ENCODE measurements at places on chromosomes 1 and 21.
A peak's percentile ranks its signal among the peaks of the same experiment; 100 is the strongest.

- no peak for DNase-seq
Measured at GRCh38 chr1:44032170-44032790, 1.0 kb upstream of the SLC6A9 start.

GRCh38 chr1:79839882-79840281 lies 833.4 kb upstream of the ADGRL4 start:
- no peak for DNase-seq

GRCh38 chr1:53276153-53276901 lies 38.0 kb upstream of the MAGOH start:
- no peak for DNase-seq

DNA sequence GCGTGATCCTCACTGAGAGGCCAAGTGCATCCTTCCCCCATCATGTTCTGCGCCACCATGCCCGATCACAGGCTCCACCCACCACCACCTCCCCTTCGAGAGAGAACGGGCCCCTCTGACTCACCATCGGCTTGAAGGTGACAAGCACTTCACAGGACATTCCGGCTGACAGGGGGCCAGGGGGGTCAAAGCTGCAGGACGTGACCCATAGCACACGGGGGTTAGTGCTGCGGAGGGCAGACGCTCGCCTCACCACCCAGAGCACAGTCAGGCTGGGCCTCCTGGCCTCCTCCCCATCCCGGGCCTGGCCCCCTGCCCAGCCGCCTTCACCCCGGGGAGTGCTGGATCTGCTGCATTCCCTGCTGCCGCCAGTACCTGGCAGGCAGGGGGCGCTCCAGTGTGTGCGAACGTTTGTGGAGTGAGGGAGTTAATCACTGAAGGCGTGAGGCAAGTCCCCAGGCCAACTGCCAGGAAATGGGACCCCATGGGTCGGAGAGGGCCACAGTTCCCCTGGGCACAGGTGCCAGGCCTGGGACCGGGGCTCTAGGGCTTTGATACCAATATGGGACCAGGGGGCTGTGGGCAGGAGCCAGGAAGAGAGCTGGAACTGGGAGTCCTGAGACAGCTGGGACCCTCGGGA lies 40.9 kb upstream of the TMEM52 start:
- peak; percentile 80 for DNase-seq

DNA sequence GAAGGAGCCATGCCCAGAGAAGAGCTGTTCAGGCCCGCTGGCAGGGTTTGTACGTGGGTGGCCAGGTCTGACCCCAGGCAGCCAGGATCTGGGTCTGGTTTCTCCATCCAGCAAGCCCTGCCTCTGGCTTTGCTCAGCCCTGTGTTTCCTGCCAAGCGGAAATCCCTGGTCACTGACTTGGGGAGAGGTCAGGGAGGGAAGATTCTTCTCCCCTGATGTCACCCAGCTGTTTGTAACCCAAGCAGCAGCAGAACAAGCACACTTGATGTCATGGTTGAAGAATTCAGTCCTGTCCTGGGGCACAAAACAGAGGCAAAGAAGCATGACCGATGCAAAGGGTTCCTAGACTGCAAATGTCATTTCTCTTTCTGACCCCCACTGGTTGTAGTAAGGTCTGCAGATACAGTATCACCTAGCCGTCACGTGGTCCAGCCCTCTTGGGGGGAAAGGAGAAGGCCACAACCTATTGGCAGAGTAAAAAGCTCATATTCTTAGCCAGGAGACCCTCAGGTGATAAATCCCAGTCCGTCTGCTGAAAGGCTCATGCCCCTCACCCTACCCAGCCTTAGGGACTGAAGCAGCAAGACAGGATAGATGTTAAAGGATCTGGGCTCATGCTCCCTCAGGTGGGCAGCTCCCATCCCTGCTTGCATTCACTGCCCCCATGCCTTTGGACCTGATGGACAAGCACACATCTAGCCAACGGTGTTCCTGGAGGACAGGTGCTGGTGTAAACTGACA lies 120.9 kb downstream of the SYT2 start:
- DNase-seq = no peak

- no peak for DNase-seq
Measured at GRCh38 chr1:53982034-53982762, 35.8 kb downstream of the LDLRAD1 start.

GRCh38 chr1:51963592-51964308 lies 26.8 kb downstream of the RAB3B start:
- DNase-seq = no peak

DNA sequence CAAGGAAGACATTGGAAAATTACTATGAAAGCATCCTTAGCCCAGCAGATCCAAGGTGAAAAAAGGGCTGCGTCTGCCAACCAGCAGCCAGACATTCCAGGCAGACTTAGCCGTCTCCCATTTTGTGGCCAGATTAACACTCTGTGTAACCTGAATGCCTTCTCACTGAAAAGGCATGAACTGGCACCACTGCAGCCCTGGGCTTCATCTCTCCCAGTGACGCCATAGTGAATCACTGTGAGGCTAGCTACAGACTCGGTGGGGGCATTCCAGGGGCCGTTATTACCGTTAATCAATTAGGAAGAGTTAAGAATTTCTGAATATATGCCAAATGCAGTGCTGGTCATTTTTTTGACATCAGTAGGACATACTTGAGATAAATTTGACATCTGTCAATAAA lies 627.4 kb downstream of the LMO4 start:
- DNase-seq = no peak

- DNase-seq = no peak
Measured at GRCh38 chr1:74427681-74428080, 84.7 kb downstream of the LRRC53 start.

- no peak for DNase-seq
Measured at GRCh38 chr1:154926201-154926600, 10.3 kb downstream of the PMVK start.

- no peak for DNase-seq
Measured at GRCh38 chr21:41227357-41228005, 59.5 kb downstream of the BACE2 start.

DNA sequence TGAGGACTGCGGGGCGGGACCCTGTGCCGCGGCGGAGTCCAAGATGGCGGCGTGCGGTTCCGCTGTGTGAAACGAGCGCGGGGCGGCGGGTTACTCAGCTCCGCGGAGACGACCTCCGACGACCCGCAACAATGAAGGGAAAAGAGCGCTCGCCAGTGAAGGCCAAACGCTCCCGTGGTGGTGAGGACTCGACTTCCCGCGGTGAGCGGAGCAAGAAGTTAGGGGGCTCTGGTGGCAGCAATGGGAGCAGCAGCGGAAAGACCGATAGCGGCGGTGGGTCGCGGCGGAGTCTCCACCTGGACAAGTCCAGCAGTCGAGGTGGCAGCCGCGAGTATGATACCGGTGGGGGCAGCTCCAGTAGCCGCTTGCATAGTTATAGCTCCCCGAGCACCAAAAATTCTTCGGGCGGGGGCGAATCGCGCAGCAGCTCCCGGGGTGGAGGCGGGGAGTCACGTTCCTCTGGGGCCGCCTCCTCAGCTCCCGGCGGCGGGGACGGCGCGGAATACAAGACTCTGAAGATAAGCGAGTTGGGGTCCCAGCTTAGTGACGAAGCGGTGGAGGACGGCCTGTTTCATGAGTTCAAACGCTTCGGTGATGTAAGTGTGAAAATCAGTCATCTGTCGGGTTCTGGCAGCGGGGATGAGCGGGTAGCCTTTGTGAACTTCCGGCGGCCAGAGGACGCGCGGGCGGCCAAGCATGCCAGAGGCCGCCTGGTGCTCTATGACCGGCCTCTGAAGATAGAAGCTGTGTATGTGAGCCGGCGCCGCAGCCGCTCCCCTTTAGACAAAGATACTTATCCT lies 430 bp downstream of the RBM15 start:
- no peak for DNase-seq

DNA sequence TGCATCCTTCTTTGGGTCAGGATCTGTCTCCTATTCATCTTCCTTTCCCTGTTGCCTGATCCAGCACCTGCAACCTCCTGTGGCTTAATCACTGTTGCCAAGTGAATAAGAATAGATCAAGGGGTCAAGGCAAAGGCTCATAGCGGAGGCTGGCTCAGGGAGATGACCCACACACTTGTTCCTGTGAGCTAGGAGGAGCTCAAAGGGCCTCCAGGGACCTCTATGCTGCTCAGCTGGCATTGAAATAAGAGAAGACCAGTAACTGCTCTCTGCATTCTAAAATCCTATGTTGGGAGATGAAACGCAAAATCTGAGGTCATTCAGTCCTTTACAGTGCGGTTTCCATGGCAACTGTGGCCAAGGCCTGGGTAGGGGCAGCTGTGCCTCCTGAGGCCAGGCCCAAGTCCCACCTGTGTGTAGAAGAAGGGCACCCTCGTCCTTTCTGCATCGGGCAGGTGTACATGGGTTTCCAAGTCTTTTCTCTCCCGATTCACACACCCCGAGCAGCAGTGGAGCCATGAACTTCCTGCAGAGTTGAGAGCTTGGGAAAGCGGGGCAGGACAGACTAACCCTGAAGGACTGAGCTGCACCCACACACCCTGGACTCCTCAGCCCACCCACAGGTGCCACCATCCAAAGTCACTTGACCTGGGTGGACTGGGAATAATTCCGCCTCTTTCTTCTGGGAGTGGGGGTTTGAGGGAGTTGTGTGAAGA lies 27.8 kb upstream of the STUM start:
- DNase-seq = no peak

- no peak for DNase-seq
Measured at GRCh38 chr1:154186852-154187501, 4.9 kb downstream of the TPM3 start.

- DNase-seq = no peak
Measured at GRCh38 chr1:227453631-227454355, 109.6 kb upstream of the ZNF678 start.

DNA sequence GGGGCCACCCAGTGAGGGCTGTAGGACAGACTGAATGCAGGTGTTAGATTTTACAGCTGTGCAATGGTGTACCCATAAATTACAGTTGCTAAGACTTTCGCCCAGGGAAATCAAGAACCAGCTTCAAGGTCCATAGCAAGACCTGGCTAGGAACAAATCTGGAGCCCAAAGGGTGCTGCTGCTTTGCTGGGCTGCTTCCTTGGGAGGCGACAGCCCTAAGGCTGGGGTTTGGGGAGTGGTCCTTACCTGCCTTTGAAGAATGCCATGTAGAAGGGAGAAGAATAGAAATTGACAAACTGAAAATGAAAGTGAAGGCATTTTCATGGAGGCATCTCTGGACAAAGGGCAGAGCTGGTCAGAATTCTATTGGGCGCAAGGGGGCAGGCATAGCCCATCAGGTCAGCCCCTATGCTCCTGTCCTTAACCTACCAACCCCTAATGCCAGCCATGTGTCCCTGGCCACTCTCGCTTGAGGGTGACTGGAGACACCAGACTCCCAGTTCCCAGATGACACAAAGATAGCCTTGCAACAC lies 7.6 kb upstream of the ARHGEF19 start:
- no peak for DNase-seq

DNA sequence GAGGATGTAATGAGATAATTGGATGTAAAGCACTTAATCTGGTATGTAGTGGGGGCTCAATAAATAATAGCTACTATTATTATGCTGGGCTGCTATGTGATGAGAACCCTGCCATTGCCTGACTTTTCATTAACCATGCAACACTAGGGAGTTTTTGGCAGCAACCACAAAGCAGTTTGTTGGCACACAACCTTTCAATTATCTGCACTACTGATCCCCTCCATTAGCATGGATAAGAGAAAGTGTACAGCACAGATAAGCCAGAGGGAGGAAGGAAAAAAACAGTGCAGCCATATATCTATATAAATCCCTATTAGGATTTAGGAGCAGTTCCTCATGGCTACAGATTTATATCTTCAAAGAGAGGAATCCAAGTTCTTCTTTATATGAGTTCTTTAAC lies 498.5 kb downstream of the NUF2 start:
- DNase-seq = no peak

- no peak for DNase-seq
Measured at GRCh38 chr21:45556302-45556644, 14.0 kb upstream of the SLC19A1 start.

DNA sequence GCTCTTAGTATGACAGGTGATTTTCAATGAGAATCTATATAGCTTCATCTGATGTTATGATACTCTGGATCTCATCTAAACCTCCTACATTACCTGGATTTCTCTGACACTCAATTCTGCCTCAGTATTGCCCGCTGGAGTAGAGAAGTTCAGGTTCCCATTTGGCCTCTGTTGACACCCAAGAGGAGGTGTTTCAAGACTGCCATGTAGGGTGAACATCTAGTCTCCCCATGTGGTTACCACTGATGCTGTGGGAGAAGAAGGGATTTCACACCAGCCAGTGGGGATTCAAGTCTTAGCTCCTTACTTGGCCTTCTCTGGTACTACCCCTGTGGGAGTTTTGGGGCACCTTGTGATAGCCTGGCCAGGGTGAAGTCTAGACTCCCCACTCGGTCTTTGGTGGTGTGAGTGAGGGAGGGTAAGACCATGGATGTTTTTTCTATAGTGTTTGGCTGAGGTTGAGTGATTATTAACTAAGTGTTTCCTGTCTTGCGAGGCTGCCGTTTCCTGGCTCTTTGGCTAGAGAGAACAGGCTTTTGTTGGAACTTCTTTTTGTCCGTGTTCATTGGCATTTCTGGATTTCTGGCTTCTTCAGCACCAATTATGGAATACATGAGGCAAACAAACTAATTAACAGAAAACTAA lies 90.7 kb downstream of the RHOU start:
- no peak for DNase-seq

- DNase-seq = peak; percentile 13
Measured at GRCh38 chr1:155202198-155202597, 5.5 kb downstream of the THBS3 start.

DNA sequence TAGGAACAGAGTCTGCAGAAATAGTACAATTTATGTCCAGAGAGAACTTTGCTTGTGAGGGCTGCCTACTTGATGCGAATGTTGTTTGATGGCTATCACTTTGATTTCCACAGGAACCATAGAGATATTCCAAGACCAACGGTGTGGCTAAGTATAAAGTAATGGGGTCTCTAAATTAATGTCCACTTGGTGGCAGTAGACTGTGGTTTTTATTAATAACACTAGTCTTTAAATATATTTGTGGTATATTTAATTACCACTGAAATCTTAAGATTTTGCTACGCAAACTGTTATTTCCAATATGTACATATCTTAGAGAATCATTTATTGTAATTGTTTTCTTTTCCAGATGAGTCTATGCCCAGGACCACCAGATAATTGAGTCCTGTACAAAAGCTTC lies 647.9 kb downstream of the PLA2G4A start:
- no peak for DNase-seq

- no peak for DNase-seq
Measured at GRCh38 chr21:23664193-23664694, 1943.0 kb downstream of the MRPL39 start.

All from D721Med (cell line).